ENCODE measurements at places on chromosomes 2 and 18.
A peak's percentile ranks its signal among the peaks of the same experiment; 100 is the strongest.

- no peak for DNase-seq
Measured at GRCh38 chr2:103962670-103963069, 891.2 kb upstream of the POU3F3 start.

DNA sequence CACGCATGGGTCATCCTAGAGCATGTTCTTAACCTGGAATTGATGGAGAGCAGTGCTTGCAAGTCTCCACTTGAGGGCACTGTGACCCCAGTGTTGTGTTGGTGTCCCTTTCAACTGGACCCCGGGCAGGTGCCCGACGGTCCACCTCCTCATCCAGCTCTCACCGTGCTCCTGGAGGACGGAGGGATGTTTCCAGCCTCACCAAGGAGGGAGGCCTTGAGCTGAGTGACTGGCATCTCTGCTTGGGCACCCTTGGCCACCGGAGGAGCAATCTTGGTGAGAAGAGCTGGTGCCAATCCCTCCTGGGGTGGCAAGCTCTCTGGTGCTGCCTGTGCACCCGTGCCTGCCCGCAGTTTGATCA is 45.4 kb upstream of the ASB18 start:
- peak; percentile 10 for DNase-seq

DNA sequence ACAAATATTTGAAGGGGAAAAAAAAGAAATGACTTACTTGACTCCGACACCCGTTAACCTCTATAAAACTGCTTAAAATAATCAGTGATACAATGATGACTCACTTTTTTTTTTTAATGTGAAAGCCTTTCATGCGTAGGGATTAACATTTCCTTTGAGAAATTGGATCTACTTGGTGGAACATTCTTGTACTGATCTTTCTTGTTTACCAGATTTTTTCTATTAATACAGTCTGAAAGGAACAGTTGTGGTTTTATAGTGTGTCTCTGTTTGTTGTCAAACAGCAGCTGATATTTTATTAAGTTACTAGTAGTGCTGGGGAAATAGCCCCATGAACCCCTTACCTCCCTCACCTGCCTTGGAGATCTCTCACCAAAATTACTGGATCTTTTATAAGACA is 40.2 kb upstream of the NEB start:
- no peak for DNase-seq

- DNase-seq, result no peak
Measured at GRCh38 chr2:12347066-12347493, 369.7 kb upstream of the TRIB2 start.

GRCh38 chr18:46226461-46226860 is 122.3 kb downstream of the HAUS1 start:
- no peak for DNase-seq

GRCh38 chr2:197138506-197138905 is 172.1 kb downstream of the ANKRD44 start:
- no peak for DNase-seq

DNA sequence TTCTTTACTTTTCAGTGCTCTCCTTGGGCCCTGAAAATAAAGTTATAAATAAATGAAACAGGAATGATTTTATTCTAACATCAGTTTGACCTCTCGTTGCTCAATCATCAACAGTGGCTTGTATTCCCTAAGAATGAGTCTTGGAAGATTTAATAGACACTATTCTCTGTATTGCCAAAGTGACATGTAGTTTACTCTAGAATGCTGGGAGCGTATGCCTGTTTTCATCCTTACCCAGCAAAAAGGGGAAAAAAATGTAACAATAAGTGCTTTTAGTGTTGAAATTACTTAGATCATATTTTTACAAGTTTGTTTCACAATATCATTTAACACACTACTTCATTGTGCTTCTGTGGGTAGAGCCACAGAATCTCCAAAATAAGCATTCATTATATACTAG is 240.6 kb upstream of the CWC22 start:
- DNase-seq, result no peak

GRCh38 chr2:110124038-110124825 is 8.6 kb upstream of the MALL start:
- no peak for DNase-seq

GRCh38 chr2:20223407-20224163 is 1.3 kb downstream of the SDC1 start:
- peak; percentile 93 for DNase-seq

- no peak for DNase-seq
Measured at GRCh38 chr18:70620837-70621612, 332.2 kb downstream of the SOCS6 start.

DNA sequence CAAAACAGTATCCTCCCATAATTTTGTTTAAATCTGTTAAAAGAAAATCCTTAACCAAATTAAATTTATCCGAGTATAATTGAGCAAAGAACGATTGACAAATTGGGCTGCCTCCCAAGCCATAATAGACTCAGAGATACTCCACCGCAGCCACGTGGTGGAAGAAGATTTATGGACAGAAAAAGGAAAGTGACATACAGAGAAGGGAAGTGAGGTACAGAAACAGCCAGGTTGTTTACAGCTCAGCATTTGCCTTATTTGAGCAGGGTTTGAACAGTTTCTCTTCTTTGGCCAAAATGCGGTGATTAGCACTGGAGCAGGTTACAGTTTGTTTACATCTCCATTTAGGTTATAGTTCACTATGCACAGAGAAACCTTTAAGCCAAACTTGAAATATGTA is 60.8 kb downstream of the KYNU start:
- no peak for DNase-seq

GRCh38 chr2:191319186-191319585 is 74.0 kb downstream of the MYO1B start:
- DNase-seq, result no peak

GRCh38 chr2:74696829-74697228 is 42.8 kb downstream of the SEMA4F start:
- DNase-seq, result no peak

DNA sequence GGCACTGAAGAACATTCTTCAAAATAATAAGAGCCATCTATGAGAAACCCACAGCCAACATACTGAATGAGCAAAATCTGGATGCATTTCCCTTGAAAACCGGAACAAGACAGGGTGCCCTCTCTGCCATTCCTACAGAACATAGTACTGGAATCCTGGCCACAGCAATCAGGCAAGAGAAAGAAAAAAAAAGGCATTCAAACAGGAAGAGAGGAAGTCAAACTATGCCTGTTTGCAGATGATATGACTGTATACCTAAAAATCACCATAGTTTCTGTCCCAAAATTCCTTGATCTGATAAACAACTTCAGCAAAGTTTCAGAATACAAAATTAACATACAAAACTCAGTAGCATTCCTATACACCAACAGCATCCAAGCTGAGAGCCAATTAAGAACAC is 119.5 kb upstream of the PARD3B start:
- no peak for DNase-seq

GRCh38 chr2:216044883-216045486 is 31.6 kb upstream of the MREG start:
- no peak for DNase-seq

DNA sequence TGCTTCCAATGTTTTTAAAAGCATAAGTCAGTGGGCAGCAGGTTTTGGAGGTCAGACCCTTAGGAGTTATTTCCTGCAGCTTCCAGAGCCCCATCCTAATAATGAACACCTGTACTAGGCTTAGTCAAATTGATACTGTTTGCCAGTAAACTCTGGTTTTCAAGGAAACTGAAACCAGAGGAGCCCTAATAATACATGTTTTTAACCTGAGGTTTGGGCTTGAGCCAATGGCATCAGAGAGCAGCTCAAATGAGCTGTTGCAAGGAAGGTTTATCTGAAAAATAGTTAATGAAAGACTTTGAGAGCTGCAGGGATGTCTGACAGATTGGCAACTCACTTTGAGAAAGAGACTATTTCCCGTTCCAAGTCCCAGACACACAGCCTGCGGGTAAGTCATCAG is 54.6 kb downstream of the DCC start:
- no peak for DNase-seq

DNA sequence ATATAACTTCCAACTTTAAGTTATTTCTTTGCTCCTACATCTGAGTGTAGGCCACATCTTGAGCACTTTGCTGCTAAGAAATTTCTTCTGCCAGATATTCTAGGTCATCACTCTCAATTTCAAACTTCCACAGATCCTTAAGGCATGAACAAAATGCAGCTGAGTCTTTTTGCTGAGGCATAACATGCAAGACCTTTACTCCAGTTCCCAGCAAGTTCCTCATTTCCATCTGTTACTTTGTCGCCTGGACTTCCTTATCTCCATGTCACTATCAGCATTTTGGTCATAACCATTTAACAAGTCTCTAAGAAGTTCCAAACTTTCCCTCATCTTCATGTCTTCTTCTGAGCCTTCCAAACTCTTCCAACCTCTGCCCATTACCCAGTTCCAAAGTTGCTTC is 1077.3 kb upstream of the TMEFF2 start:
- DNase-seq, result no peak

DNA sequence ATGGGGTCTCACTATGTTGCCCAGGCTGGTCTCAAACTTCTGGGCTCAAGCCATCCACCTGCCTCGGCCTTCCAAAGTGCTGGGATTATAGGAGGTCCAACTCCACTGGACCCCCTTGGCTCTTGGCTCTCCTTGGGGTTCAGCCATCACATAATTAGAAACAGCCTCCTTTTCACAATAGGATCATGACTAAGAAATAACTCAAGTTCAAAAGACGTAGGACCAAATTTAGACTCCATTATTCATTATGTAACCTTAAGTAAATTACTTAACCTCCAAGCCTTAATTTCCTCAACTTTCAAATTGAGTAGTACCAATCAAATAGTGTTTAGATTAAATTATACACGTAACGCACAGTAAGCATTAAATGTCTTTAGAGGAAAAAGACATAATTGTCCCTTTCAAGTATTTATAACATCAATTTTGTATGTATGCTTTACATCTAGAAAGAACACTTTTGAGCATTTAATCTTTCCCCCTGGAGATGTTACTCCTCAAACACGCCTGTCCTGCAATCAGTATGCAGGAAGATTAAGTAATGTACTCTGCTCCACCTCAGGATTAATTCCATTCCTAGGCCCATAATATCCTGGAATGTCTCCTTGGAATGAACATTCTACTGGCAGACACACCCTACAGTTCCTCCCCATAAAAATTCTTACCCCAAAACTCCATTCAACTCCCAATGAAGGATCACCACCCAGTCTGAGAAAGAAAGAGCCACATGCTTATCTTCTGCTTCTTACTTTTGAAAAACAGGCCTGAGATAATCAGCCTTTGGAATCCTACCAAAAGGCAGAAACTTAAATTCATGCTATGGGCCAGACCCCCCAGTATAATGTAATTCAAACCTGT is 49.1 kb downstream of the COBLL1 start:
- no peak for DNase-seq

DNA sequence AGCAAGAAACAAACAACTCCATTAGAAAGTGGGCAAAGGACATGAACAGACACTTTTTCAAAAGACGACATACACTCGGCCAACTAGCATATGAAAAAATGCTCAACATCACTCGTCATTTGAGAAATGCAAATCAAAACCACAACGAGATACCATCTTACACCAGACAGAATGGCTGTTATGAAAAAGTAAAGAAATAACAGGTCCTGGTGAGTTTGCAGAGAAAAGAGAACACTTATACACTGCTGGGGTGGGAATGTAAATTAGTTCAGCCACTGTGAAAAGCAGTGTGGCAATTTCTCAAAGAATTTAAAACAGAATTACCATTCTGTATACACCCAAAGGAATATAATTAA is 130.5 kb downstream of the PLCL1 start:
- DNase-seq, result no peak

GRCh38 chr2:219497495-219498279 is 1.0 kb upstream of the GMPPA start:
- DNase-seq, result no peak

DNA sequence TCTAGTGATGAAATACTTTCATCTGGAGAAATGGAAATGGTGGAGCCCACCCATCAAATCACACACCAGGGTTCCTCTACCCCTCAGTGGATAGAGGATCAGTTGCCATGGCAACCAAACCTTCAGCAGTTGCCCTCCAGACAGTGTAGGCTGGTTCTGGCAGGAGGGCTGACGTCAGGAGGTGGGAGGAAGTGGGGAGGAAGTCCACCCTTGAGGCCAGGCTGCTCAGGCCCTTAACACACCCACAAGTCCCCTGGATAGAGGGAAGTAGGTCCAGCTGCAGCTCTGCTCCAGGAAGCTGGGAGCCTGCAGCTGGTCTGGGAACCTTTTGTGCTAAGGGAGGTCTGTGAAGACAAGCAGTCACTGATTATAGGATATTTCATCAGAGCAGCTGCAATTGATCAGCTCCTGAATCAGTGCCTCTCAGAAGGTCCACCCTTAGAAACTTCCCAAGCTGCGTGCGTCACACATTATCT is 186.6 kb downstream of the MTX2 start:
- DNase-seq, result peak; percentile 49

DNA sequence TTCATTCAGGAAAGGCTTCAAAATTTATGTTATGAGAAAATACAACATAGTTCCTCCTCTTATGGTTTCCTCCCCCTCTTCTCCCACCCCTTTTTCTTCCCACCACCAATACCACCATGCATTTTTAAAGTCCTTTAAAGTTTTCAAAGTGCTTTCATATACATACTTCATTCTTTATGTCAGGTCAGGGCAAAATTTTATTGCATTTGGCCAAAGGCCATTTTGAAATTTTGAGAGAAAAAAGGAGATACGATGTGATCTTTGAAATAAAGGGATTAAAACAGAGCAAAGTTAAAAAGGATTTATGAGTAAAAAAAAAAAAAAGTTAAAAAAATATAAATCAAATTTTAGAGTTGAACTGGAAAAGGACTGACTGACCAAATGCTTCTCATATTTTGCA is 792.5 kb upstream of the FANCL start:
- no peak for DNase-seq

DNA sequence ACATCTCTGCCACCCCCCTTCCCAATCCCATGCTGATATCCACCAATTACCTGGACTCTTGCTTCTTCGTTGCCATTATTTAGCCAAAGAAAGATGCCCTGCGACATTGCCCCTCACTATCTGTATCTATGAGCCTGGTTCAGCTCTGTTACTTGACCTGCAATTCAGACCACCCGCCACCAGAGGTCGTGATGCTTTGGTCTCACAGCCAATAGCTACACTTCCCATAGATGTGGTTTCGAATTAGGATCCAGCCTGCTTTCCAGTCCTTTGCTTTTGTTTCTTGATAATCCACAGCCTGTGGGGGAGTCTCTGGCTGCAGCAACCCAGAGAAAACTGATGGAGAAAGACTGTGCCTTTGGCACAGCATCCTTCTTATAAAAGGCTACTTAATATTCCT is 239.4 kb downstream of the KLHL29 start:
- no peak for DNase-seq

- no peak for DNase-seq
Measured at GRCh38 chr2:216873573-216873972, 13.7 kb upstream of the TNP1 start.

DNA sequence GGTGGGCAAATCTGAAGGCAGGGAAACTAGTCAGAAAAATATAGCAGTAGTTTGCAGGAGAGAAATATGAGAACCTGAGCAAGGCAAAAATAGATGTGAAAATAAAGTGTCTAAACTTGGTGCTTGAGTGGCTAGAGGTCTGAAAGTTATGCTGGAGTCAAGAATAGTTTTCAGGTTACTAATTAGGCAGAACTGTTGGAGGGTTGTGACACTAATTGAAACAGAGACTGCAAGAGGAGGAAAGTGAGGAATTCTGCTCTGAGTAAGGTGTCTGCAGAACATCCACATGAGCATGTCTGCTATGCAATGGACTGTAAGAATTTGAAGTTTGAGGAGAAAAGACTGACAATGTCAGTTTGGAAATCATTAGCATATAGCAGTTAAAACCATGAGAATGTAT is 444.0 kb upstream of the LRRTM1 start:
- DNase-seq, result no peak
